ENCODE measurements at places on chromosomes 6 and 20.

- DNase-seq = no peak
These were observed 183.1 kb downstream of the AIG1 start for GRCh38 chr6:143243786-143244185.

DNA sequence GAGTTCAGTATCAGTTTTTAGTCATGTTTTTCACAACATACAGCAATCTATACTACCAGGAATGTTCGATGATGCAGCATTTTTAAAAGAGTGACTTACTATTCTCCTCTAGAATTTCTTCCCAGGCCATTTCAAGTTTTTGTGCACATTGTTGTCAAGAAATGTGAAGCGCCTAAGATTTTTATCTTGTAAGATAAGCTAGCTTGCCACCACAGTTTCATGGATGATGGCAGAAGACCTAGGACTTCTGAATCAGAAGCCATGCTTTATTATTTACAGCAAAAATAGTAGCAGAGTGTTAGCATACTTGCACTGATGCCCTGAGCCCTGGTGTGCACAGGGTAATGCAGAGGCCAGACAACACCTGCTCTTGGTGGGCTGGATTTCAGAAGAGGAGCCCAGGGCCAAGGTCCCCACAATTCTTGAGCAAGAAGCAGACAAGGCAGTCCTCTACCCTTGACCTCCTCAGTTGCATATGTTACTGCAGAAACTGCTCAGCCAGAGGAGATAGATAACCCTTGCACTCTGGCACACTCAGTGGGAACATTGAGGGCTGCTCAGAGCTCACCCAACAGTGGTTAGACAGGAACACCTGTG, 99.2 kb downstream of the QKI start:
- no peak for DNase-seq

DNA sequence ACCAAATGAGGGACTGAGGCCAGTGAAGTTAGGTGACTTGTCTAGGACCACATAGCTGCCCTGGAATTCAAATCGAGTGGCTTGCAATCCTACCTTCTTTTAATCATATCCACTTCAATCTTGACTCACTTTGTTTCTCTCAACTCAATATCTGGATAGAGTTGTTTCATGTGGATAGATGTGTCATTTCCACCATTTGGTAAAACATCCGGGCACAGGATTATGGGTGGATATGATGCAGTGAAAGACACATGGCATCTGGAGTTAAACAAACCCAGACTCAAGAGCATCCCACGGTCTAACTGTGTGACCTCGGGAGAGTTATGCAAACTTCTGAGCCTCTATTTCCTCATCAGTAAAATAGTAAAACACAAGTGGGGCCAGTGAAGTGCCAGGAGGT, 103.6 kb upstream of the CNKSR3 start:
- no peak for DNase-seq

- peak; percentile 6 for DNase-seq
These were observed 5.0 kb downstream of the TMEM239 start for GRCh38 chr20:2820896-2821869.

- no peak for DNase-seq
These were observed 651.3 kb downstream of the KIF16B start for GRCh38 chr20:15921930-15922329.

- DNase-seq = no peak
These were observed 317.5 kb downstream of the UTRN start for GRCh38 chr6:144602523-144603180.

DNA sequence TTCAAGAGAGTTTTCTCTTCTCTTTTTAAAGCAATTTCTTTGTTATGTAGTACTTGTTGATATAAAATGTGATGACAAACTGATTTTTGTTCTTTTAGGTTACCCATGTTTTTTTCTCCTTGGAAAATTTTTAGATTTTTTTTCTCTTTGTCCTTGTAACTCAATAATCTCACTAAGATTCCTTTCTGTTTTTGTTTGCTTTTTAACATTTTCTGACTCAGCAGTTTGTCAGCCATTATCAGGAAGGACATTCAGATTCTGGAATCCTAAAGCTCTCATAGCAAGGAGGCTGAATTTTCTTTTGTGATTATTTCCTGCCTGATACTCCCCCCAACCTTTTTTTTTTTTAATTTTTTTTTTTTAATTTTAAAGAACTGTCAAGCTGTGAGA, 75.2 kb upstream of the CITED2 start:
- no peak for DNase-seq

DNA sequence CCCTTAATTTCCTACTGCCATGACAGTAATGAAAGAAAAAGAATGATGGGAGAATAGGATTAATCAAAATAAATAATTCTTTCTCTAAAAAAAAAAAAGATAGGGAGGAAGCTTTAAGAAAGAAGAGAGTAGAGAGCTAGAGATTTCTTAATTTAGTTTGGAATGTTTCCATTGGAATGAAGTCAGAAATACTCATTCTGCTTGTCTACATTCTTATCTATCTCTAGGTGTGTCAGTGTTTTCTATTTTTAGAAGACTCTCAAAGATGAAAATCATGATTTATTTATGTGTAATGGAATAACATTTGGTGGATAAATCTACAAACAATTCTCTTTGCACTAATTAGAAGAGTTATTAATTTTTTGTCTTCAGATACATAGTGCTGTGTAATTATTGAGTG, 38.0 kb upstream of the HIVEP1 start:
- DNase-seq = no peak

GRCh38 chr20:63980317-63980805, 571 bp upstream of the PRPF6 start:
- no peak for DNase-seq

Measured in HEK293T (cell line).